Mammary epithelial cell (primary cell): ENCODE measurements at places on chromosomes 1 and 21. TPM values are rescaled to one million over a fixed set of nuclear protein-coding genes. Genes with fewer than 3 reads are reported as not detected.

- DNase-seq = no peak
These were observed 7.0 kb downstream of the PSMG1 start for GRCh38 chr21:39176271-39176709.

DNA sequence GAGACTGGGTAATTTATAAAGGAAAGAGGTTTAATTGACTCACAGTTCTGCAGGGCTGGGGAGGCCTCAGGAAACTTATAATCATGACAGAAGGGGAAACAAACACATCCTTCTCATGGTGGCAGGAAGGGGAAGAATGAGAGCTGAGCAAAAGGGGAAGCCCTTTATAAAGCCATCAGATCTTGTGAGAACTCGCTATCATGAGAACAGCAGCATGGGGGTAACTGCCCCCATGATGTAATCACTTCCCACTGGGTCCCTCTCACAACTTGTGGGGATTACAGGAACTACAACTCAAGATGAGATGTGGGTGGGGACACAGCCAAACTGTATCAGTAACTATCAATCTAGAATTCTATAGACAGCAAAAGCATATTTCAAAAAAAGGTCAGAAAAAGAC is 64.7 kb upstream of the ACTRT2 start:
- DNase-seq = no peak

DNA sequence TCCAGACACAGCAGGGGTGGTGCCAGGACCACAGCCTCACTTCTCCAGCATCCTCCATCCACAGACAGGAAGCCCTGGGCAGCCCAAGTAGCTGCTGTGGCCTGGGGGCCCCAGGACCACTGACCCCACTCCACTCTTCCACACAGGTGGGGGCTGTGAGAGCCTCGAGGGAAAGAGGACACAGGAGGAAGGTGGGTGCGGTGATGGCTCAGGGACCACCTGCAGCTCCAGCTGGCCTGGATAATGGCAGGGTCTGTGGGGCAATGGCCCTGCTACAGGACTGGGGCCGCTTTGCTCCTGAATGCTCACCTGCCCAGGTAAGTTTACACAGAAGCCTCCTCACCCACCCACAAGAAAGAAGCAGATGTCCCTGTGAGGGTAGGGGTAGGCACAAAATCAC is 18.3 kb upstream of the PRSS38 start:
- no peak for DNase-seq

GRCh38 chr1:228410015-228410414 is 3.4 kb upstream of the TRIM11 start:
- DNase-seq = no peak

GRCh38 chr21:32413015-32413504 is 554 bp downstream of the EVA1C start:
- no peak for DNase-seq

GRCh38 chr1:151547900-151548230 is 7.8 kb downstream of the TUFT1 start:
- no peak for DNase-seq

- DNase-seq = peak; percentile 73
These were observed 48.4 kb downstream of the COLGALT2 start for GRCh38 chr1:183989078-183989577.

GRCh38 chr1:24427545-24427862 is 11.9 kb downstream of the NIPAL3 start:
- no peak for DNase-seq

DNA sequence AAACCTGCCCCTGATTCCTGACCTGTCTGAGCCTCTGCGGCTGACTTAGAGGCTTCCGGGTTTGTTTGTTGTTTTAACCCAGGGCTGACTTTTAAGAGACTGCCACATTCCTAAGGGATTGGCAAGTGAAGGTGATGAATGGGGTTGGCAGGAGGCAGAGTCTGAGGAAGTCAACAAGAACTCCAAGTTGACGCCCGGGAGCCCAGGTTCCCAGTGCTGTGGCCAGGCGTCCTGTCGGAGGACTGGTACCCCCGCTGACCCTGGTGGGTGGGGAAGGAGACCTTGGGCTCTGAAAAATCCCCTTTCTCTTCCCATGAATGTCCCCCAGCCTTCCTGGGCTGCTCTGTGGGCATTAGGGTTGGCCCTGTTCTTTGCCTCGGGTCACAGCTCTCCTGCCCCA is 19.7 kb upstream of the EPS8L3 start:
- peak; percentile 80 for DNase-seq

DNA sequence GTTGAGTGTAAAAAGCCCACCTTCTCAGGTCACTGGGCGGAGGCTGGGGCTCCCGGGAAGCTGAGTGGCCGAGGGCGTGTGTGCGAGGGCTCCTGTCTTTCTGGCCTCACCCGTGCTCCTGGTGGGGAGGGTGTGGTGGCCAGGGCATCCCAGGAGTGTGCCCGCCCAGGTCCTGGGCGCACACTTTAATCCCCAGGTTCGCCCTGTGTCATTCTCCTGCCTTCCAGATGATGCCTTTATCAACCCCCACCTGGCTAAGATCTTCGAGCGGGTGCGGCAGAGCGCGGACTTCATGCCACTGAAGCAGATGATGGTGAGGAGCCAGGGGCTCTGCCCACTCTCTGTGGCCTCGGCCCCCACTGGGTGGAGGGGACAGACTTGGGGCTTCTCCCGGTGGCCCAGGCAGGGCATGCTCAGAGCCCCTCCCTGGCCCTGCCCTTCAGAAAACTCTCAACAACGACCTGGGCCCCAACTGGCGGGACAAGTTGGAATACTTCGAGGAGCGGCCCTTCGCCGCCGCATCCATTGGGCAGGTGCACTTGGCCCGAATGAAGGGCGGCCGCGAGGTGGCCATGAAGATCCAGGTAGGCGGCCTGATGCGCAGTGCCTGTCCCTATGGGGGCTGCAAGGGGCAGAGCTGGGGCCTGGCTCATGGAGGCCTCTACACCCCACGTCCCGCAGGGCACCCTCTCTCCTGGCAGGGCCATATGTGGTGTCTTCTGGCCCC is 42.5 kb downstream of the COQ8A start:
- no peak for DNase-seq

- no peak for DNase-seq
These were observed 4.7 kb downstream of the IL23R start for GRCh38 chr1:67170751-67171573.

DNA sequence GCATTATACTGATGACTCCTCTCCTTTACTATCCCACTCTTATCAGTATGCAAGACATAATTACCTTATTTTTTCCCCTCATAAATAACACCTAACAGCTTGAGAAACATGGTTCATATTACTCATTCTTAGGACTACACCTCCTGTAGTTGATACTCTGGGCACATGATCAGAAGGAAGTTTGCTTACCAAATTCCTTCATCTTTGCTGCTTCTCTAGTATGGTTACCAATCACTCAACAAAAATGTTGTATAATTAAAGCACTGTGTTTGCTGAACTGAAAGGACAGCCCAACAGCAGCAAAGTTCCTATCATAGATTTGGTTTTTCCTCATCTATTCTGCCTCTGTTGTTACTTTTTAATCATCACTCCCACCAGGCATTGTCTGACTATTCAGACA is 586.3 kb downstream of the LRRIQ3 start:
- no peak for DNase-seq

DNA sequence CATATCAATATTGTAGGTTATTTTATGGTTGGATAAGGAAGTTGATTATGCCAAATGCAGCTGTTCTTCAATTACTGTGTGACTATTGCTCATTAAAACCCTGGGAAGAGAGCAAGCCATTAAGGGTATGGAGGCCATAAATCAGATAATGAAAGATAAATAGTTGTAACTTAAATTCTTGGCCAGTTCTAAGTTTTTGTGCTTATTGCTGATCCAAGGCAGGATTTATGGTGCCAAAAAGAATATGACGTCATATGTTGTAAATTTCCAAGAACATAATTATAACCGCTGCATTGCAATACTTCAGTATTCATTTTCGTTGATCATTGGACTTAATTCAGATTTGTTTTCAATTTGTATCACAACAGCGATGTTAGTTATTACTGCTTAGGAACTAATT is 211.6 kb downstream of the LRRC40 start:
- DNase-seq = no peak

- DNase-seq = peak; percentile 47
These were observed at the start of gene TLCD4 for GRCh38 chr1:95117207-95118066. TLCD4 (plus strand) TSS chr1:95117355; CDS start chr1:95143902, 26,547 bp downstream.

DNA sequence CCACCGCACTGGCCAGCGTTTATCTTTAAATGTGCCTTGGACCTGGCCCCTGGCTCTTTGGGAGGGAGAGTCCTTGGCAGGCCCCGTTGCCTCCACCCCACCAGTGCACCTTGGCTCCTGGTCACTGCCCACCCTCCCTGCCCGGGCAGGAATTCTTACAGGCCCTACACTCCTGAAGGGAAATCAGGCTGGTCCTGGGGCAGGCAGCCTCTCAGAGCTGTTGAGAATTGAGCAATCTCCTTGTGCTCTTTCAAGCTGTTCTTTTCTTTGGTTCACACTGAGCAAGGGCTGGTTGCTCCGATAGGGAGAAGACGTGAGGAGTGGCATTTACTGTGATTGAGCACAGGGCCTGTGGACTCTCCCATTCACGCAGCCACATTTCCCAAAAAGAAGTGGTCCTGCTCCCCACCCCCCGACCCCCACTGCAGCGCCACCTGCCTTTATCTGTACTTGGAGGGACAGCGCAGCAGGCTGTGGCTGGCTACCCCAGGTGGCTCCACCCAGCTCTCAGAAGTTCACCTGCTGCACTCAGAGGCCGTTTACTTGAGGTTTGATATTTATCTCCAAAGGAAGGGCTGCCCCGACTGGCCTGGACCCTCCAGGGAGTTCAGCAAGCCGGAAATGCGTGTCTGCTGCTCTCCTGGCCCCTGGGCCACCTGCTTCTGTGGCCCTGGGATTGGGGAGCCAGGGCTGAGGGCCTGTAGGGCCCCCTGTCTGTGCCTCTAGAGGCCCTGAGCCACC is 47.8 kb downstream of the SKI start:
- DNase-seq = no peak

DNA sequence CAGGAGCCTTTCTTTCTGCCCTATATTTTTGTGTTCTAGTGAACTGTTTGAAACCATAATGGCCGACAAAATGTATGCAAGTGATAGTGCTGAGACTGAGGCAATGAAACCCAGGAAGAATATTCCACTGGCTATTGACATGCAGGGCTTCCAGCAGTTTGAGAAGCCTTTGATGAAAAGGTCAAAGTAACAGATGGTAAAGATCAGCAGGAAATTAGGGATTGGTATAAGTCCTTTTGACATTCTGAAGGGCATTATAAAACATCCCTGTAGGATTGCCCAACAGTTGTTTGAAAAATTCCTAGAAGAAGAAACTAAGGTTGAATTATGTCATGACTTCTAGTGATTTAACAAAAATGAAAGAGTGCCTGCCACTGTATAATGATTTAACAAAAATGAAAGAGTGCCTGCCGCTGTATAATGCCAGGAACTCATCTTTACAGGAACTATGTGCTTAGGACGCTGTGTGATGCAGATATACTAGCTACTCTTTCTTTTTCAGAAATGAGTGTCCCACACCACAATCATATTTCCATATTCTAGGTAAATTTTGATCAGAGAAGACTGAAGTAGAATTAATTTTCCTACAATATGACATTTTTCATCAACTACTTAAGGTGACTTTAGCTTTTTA is 283.9 kb upstream of the ST6GALNAC5 start:
- no peak for DNase-seq

- no peak for DNase-seq
These were observed 76.5 kb upstream of the ADAMTS5 start for GRCh38 chr21:27043377-27043776.

- DNase-seq = no peak
These were observed 14.7 kb downstream of the ATPAF1 start for GRCh38 chr1:46653405-46653958.

The KIF2C gene
- polyA plus RNA-seq = 38.0 TPM

The CSMD2 gene
- polyA plus RNA-seq = under 0.01 TPM

The CRYBG2 gene
- 4.5 TPM for polyA plus RNA-seq

The KMO gene
- 3.1 TPM for polyA plus RNA-seq

The MAP3K7CL gene
- 6.2 TPM for polyA plus RNA-seq

The CLCA1 gene
- polyA plus RNA-seq = not detected

The SH2D1B gene
- polyA plus RNA-seq = 0.05 TPM

The CCSAP gene
- 3.4 TPM for polyA plus RNA-seq

The FAF1 gene
- polyA plus RNA-seq = 20.0 TPM
